Dermis blood vessel endothelial cell (primary cell): ENCODE measurements at places on chromosomes 2 and 18. TPM values are rescaled to one million over a fixed set of nuclear protein-coding genes. Genes with fewer than 3 reads are reported as not detected.

Gene SLC19A3
- total RNA-seq, result 0.14 TPM in 1 of 2 replicates, not detected in the other

Gene NEB
- 1.0 and 1.2 TPM in 2 replicates for total RNA-seq

Gene SLC30A3
- 17.9 and 25.8 TPM in 2 replicates for total RNA-seq

Gene NYAP2
- not detected in 2 replicates for total RNA-seq

Gene MRPL44
- 38.6 and 42.0 TPM in 2 replicates for total RNA-seq

Gene DSG1
- total RNA-seq, result not detected in 2 replicates

Gene TMEM247
- not detected in 2 replicates for total RNA-seq

Gene TMEM87B
- 35.1 and 51.1 TPM in 2 replicates for total RNA-seq

Gene CYBRD1
- total RNA-seq, result 19.8 and 30.5 TPM in 2 replicates

DNA sequence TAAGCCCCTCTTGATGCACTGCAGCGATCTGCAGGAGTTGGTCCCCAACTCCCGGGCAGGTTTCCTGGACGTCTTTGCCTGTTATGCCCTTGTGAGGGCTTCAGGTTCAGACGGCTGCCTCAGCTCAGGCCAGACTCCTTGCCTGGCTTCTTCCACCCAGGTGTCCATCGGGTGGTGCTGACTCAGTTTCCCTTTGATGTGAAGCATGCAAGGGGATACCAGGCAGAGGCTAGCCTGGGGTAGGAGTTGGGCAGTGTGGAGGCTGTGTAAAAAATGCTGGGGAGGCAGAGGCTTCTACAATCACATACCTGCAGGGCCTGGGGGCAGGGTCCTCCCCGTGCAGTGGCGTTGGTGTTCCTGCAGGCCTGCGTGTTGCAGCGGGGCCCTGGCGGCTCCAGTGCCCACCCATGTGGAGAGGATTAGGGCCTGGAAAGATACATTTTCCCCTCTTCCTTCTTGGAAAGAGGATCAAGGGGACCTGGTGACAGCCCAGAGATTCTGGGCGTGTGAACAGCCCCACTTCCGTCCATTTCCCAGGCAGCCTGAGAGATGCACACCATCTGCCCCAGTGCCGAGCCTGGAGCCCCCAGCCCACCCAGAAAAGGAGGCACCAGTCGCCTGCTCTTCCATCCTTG, 338.3 kb downstream of the DYSF start:
- no peak for DNase-seq

- no peak for DNase-seq
Observed at GRCh38 chr2:98484652-98485452, 40.2 kb downstream of the INPP4A start.

DNA sequence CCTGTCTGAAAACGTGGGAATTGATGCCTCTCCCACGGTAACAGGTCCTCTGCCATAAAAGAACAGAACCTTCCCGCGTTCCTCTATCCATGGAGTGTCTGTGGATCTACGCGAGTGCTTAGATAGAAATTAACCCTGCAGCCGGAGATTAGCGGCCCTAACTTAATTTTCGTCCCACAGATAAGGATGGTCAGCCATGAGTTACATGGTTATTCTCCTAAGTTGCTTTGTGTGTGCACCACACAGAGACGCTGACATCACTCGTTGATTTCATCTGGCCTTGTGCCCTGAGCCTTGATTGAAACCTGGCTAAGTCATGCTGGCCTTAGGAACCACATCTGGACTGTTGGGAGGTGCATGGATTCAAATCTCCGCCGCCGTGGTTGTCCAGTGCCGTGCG, 132.1 kb downstream of the GBX2 start:
- DNase-seq, result no peak

GRCh38 chr2:70995426-70995729, 705 bp upstream of the TEX261 start:
- peak; percentile 63 for DNase-seq

DNA sequence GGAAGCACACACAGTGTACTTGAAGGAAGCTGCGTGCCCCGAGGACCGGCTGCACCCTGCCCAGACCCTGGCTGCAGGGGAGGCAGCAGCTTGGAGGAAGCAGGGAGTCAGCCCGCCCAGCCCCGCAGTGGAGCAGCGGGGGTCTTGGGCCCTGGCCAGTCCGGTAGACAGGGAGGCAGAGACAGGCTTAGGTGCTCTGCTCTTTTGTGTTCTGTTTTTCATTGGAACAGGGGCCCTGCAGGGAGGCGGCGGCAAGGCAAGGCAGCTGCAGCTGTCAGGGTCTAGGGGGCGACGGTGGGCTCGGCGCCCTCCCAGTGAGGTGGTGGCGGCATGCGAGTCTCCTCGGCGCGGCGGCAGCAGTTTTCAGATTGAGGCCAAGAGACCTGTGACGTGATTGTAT, 53.3 kb upstream of the TFCP2L1 start:
- no peak for DNase-seq

DNA sequence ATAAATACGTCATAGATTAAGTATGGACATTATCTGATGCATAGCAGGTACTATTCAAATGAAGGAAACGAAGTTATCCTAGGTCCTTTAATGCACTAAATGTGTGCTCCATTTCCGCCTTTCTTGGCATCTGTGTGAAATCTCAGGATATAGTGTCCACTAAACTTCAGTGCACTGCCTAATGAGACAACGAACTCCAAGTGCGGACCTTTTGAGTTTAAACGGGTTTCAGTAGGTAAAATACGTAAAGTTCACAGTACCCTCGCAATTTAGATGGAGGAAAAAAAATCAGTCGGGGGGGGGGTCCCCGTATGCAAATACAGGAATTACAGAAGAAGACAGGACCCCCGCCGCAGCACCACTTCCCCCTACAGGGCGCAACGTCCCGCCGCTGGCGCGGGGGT, 729 bp upstream of the REL start:
- no peak for DNase-seq

- DNase-seq, result peak; percentile 84
Observed at GRCh38 chr2:37890893-37891495, 34.1 kb upstream of the RMDN2 start.

GRCh38 chr2:189150033-189150432, 29.5 kb downstream of the COL5A2 start:
- DNase-seq, result peak; percentile 22

DNA sequence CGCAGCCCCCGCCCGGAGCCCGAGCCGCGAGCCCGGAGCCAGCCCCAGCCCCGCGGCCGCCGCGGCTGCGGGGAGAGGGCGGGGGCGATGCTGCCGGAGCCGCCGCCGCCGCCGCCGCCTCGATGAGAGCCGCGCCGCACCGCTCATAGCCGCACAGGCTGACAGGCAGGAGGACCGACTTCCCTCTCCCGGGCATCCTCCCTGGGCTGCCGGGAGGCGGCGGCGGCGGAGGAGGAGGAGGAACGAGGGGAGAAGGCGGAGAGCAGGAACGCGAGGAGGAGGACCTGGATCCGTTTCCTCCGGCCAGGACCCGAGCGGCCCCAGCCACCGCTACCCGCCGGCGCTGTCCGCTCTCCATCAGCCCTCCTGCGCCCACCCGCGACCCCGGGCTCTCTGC, 370 bp downstream of the KLHL29 start:
- peak; percentile 49 for DNase-seq
